ENCODE measurements at places on chromosomes 12 and 14.

GRCh38 chr12:79019672-79020071 is 155.1 kb downstream of the SYT1 start:
- no peak for DNase-seq

GRCh38 chr14:54087376-54087775 is 130.8 kb upstream of the BMP4 start:
- DNase-seq = no peak

DNA sequence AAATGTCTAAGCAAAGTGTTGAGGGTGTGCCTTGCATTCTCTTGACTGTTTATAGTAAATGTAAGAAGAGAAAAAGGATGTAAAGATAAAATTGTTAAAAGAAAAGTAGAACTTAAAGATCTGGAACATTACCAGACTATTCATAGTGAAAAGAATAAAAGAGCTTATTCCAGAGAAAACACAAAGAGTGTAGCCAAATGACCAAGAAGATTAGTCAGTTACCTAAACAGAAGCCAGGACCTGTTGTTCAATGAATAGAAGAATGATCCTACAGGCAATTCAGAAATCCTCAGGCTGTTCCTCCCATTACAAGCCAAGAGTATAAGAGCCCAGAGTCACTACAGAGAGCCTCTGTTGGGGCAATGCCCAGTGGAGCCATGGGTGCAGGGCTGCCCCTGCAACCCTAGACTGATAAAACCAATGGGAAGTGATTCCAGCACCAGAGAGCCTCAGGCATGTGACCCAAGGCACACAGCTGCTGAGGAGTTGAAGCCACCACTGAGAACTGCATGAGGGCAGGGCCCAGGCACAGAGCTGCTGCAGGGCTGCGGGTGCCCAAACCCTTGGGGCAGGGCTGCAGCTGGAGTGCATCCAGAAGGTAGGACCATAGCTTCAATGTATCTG is 91.1 kb upstream of the SLC38A4 start:
- no peak for DNase-seq

DNA sequence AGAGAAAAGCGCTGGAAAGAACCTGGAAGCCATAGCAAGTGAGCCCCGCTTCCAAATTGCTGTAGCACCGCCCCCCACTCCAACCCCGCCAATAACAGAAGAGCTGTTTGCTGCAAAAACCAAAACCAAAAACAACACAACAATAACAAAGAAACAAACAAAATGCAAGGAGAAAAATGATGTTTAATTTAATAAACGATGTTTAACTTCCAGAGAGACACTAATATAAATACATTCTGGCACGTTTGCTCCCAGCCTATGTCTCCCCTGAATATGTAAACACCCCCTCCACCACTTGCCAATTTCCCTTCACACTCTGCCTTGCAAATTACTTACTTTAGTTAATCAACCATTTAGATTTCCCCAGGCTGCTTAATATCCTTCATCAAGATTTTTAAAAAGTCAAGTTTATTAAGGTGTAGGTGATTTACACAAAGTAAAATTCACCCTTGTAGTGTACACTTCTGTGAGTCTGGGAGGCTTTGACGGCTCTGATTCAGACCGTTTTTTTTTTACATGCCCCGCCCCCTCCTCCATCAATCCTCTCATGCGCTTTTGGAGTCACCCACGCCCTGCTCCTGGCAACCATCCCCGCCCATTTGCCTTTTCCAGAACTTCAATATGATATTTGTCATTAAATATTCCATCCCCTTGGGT is 482 bp upstream of the IFI27L2 start:
- no peak for DNase-seq

GRCh38 chr12:120783197-120783596 is 57.6 kb downstream of the ACADS start:
- DNase-seq = no peak

DNA sequence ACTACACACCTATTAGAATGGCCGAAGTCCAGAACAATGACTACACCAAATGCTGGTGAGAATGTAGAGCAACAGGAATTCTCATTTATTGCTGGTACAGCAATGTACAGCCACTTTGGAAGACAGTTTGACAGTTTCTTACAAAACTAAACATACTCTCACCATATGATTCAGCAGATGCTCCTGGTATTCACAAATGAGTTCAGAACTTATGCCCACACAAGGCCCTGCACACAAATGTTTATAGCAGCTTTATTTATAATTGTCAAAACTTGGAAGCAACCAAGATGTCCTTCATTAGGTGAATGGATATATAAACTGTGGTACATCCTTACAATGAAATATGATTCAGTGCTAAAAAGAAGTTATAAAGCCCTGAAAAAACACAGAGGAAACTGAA is 38.3 kb downstream of the PTHLH start:
- no peak for DNase-seq

DNA sequence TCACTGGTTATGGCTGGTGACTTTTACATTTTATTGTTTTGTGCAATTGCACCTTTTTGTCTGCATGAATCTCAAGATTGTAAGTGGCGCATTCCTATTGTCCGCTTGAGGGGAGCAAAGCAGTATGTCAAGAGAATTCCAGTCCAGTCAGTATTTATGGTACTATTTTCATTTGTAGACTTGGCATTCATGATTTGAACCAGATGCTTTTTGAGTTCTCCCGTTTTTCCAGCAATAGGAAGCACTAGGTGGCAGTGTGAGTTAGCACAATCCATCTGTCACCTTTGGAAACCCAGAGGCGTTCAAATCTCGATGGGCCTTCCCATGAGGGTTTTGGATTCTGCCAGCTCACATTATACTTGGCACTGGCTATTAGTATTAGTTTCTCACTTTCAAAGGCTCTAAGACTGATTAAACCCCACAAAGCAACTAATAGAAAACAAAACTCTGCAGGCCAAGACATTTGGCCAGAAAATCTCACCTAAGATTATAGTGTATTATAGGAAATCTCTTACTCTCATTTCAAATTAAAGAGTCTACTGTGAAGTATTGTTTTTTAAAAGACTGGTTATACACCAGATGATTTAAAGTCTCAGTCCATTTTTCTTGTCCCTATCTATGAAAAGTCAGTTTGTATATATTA is 2.2 kb downstream of the DACT1 start:
- DNase-seq = no peak

- DNase-seq = no peak
Measured at GRCh38 chr14:33165144-33165925, 226.7 kb downstream of the NPAS3 start.

- no peak for DNase-seq
Measured at GRCh38 chr14:24401810-24402702, 3.3 kb downstream of the NYNRIN start.

GRCh38 chr12:114672817-114673168 is 11.2 kb downstream of the TBX3 start:
- DNase-seq = no peak

DNA sequence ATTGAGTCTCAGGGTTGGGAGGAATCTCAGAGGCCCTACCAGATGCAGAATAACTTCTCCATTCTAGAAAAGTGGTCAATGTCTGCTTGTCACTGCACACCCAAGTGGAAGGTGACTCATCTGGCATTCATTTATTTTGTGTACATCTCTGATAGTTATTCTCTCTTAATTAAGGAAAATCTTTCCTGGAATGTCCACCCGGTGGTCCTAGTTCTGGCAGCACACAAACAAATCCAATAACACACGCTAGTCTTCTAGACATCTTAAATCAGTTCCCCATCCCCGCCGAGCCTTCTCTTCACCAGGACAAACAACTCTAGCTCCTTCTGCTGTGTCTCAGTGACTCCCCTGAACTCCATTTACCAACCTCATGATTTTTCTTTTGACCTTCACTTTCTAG is 50.0 kb upstream of the SCN8A start:
- DNase-seq = no peak

DNA sequence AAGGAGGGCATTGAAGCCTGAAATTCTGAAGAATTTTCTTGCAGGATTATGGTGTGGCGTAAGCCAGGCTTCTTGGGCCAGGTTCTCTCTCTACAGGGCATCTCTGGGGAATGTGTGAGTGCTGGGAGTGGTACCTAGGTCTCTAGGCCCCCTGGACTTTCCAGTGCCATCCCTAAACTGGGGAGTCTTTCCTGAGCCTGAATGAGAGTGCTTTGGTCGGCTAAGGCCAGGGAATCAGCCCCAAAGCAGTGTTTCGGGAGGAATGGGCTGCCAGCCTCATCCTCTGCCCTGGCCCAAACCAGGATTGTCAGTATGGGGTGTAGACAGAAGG is 93.9 kb downstream of the CALM1 start:
- no peak for DNase-seq

DNA sequence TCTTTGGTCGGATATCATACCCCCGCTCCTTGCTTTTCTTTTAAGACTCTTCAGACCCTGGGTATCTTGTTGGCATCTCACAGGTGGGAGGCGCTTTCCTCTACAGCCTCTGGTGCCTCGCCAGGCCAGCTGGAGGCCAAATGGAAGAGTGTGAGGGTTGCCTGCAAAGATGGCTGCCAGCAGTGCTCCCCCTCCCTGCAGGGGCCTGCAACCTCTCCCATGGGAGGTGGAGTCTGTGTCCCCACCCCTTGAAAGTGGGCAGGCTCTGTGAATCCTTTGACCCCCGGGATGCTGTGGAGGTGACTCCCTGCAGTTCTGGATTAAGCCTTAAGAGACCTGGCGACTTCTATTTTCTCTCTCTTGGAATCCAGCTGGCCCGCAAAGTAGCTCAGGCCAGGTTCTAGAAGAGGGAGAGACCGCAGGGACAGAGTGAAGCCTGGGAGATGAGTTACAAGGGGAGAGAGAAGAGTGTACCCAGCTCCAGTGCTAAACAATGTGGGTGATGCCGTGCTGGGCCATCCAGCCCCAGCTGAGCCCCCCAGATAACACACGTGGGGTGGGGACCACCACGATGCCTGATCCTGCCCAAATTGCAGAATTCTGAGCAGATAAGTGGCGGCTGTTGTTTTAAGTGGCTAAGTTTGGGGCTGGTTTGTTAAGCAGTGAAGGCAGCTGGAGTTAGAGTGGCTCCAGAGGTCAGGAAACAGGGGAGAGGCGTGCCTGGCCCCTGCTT is 37.9 kb upstream of the NCOR2 start:
- no peak for DNase-seq

DNA sequence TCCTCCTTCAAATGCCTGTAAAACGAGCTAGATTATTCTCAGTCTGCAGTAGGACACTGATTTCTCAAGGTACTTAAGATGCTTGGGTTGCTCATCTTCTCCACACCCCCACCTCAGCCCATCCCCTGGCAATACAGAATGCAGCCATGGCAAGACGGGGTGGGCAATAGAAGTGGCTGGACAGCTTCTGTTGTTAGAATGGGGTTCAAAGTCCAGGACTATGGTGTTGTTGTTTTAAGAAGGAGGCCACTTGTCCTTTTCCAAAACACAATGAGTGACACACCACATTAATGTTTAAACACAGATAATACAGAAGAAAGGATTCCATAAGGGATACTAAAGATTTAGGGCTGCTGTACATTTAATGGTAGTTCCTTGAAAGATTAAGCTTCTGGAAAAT is 188.9 kb upstream of the BCL2L14 start:
- DNase-seq = no peak

DNA sequence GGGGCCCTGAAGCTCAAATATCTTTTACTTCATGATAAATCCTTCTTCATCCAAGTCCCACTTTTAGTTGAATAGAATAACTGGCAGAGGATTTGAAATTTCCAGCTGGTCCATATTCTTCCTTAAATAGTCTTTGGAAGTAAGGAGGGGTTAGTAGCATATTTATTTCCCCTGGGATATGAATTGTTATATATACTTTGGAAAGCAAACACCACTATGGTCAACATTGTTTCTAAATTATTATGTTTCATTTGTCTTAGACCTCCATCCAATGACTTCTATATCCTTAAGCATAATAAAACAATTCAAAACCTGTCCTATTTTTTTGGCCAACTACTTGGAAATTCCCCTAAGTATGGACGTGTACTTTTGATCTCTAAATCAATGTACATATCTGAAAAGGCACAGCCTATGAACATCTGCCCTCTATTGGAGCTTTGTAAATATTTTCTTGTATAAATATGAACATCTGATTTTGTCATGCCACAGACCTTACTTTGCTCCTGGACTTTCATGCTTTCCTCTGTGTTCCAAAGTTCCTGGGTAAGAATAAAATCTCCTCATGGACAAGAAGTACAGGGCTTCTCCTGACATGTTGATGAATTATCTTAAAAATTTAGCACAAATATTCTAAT is 1212.0 kb downstream of the GALC start:
- DNase-seq = no peak

DNA sequence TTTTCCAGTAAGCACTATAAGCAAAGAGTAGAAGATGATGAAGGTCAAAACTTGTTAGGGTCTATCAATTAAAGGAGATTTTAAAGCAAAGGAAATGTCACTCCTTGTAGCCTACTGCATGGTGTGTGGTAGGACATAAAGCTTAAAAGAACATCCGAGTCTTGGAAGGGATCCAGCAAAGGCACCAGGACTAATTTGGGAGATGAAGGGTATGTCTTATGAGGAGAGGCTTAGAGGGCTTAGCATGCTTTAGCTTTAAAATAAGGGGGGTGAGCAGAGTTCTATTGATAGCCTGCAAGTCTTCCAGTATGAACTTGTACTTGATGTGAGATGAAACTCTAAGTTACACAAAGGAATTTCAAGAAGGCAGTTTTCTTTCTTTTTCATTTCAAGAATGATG is 11.8 kb upstream of the MYBPC1 start:
- DNase-seq = no peak

- DNase-seq = no peak
Measured at GRCh38 chr14:104115131-104115600, 23.2 kb upstream of the KIF26A start.

GRCh38 chr14:95663226-95663797 is 22.9 kb upstream of the TCL1B start:
- peak; percentile 58 for DNase-seq

- DNase-seq = no peak
Measured at GRCh38 chr12:63968673-63969072, 124.2 kb downstream of the SRGAP1 start.

- DNase-seq = no peak
Measured at GRCh38 chr12:38809832-38810231, 95.6 kb downstream of the CPNE8 start.

DNA sequence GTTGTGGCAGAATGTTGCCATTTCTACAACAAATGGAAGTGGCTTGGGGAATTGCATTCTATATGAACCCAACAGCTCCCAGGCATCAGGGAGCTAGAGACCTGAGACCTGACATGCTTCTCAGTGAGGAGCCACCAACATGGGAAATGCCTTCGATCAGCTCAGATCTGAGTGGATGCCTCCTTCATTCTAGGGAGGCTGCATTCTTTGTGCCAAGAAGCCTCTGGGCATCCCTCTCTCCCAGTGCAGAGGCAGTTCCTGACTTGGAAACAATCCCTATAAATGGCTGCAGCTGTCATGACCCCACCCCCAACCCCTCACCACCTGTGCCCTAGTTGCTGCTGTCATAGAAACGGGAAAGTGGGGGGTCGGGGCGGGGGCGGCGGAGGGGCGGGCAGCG is 196.3 kb downstream of the PPM1H start:
- no peak for DNase-seq

DNA sequence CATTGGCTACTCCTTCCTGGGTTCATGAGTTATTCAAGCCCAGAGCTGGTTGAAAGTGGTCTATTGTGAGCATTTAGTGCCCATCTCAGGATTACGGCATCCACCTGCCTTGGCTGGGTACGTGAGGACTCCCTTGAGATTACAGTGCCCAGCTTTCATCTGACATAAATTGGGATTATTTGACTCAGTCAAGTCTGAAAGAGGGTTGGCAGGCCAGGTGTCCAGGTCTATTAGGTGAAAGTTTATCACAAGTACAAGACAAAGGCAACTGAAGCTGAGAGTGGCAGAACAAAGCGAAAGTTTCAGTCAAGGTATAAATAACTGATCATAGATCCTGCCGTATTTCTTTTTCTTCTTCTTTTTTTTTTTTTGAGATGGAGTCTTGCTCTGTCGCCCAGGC is 84.6 kb upstream of the ATF7IP start:
- peak; percentile 72 for DNase-seq

Measured in GM12864 (cell line).